ENCODE measurements at places on chromosomes 7 and 10.

GRCh38 chr7:2317556-2318293, 3.5 kb upstream of the SNX8 start:
- peaks cover 7% of the 10 kb centered on the region for H3K4me1 ChIP-seq
- H3K27ac ChIP-seq: peak overlapping the region; percentile 2
- H3K27me3 ChIP-seq: no peaks in the 10 kb centered on the region
- peaks cover 8% of the 10 kb centered on the region for H3K36me3 ChIP-seq
- no peak overlapping the region for H3K4me3 ChIP-seq

DNA sequence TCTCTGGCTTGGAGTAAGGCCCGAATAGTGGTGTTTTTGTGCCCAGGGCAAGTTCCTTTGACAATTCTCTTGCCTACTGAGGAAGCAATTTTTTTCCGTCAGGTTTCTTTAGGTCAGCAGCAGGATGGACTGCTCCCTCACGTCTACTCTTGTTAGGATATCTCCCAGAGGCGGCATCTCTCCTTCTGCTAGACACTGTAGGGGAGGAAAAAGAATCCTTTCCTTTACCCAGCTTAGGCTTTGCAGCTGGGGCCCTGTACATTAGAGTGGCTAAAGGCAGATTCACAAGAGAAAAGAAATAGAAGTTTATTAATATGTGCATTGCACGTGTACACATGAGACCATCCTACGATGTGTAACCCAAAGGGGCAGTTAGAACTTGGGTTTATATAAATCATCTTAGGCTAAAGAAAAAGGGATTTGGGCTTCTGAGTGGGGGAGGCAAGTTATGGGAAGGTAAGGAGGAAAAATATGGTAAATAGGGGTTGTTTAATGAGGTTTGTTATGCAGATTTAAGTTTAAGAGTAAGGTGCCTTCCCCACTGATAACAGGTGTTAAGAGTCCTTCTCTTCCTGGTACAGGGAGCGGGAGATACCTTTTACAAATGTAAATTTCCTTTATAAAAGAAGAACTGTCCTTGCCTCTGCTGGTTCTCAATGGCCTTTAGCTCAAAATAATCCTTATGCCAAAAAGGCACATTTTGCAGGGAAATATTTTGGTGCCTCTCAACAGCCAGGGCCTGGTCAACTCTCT, 156.4 kb downstream of the AOAH start:
- H3K4me3 ChIP-seq: no peak overlapping the region
- no peaks in the 10 kb centered on the region for H3K27me3 ChIP-seq
- DNase-seq: no peak
- no peak overlapping the region for H3K27ac ChIP-seq

- no peaks in the 10 kb centered on the region for H3K27me3 ChIP-seq
- H3K27ac ChIP-seq: no peak overlapping the region
- H3K36me3 ChIP-seq: peaks cover 7% of the 10 kb centered on the region
- H3K4me3 ChIP-seq: no peak overlapping the region
Observed at GRCh38 chr7:25617214-25617613, 388.9 kb upstream of the NPVF start.

DNA sequence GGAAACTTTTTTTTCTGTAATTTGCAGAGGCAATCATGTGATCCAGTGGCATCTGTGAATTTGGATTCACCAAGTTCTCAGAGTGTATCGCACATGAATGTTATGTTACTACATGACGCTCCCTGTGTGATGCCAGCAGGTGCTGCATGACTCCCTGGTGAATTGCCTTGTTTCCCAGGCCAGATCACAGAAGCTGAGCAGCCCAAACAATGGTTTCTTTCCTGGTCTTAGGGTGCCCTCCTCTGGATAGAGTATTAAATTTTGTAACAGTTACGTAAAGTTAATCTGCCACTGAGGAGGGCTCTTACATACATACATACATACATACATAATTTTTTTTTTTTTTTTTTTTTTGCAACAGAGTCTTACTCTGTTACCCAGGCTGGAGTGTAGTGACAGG, 3.6 kb downstream of the ZSCAN21 start:
- H3K36me3 ChIP-seq: peaks cover 27% of the 10 kb centered on the region
- no peak overlapping the region for H3K27ac ChIP-seq
- H3K4me3 ChIP-seq: no peak overlapping the region
- peaks cover 18% of the 10 kb centered on the region for H3K4me1 ChIP-seq

- peaks cover 10% of the 10 kb centered on the region for H3K27me3 ChIP-seq
- no peaks in the 10 kb centered on the region for H3K4me1 ChIP-seq
- H3K36me3 ChIP-seq: no peaks in the 10 kb centered on the region
Observed at GRCh38 chr7:134963036-134963435, 23.3 kb upstream of the AGBL3 start.

GRCh38 chr7:714251-714671, 12.2 kb upstream of the DNAAF5 start:
- H3K4me1 ChIP-seq: peaks cover 30% of the 10 kb centered on the region
- H3K4me3 ChIP-seq: no peak overlapping the region
- H3K36me3 ChIP-seq: peaks cover 46% of the 10 kb centered on the region
- no peak for DNase-seq

GRCh38 chr7:107327986-107328569, 141.8 kb upstream of the GPR22 start:
- H3K27ac ChIP-seq: no peak overlapping the region
- peaks cover 7% of the 10 kb centered on the region for H3K4me1 ChIP-seq
- no peak for DNase-seq
- no peaks in the 10 kb centered on the region for H3K27me3 ChIP-seq

- no peak overlapping the region for H3K27ac ChIP-seq
- no peak for DNase-seq
- peaks cover 11% of the 10 kb centered on the region for H3K27me3 ChIP-seq
- H3K4me1 ChIP-seq: no peaks in the 10 kb centered on the region
- H3K4me3 ChIP-seq: no peak overlapping the region
Observed at GRCh38 chr7:115229401-115230105, 307.7 kb downstream of the MDFIC start.

DNA sequence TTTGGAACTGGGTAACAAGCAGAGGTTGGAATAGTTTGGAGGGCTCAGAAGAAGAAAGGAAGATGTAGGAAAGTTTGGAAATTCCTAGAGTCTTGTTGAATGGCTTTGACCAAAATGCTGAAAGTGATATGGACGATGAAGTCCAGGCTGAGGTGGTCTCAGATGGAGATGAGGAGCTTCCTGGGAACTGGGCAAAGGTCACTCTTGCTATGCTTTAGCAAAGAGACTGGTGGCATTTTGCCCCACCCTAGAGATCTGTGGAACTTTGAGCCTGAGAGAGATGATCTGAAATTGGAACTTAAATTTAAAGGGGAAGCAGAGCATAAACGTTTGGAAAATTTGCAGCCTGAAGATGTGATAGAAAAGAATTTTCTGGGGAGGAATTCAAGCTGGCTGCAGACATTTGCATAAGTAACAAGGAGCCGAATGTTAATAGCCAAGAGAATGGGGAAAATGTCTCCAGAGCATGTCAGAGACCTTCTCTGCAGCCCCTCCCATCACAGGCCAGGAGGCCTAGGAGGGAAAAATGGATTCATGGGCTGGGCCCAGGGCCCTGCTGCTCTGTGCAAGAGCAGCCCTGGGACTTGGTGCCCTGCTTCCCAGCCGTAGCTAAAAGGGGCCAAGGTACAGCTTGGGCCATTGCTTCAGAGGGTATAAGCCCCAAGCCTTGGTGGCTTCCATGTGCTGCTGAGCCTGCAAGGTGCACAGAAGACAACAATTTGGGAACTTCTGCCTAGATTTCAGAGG, 3.6 kb downstream of the PDSS1 start:
- H3K4me1 ChIP-seq: peaks cover 49% of the 10 kb centered on the region
- peaks cover 45% of the 10 kb centered on the region for H3K36me3 ChIP-seq

GRCh38 chr7:159211540-159212182, 67.0 kb upstream of the VIPR2 start:
- DNase-seq: no peak
- H3K27ac ChIP-seq: no peak overlapping the region
- no peaks in the 10 kb centered on the region for H3K4me1 ChIP-seq
- peaks cover 3% of the 10 kb centered on the region for H3K27me3 ChIP-seq
- H3K36me3 ChIP-seq: no peaks in the 10 kb centered on the region
